ENCODE measurements at places on chromosomes 12 and 14.

- no peak for DNase-seq
Observed at GRCh38 chr12:100249941-100250340, 16.9 kb downstream of the DEPDC4 start.

GRCh38 chr12:104835317-104835716, 122.8 kb downstream of the SLC41A2 start:
- no peak for DNase-seq

DNA sequence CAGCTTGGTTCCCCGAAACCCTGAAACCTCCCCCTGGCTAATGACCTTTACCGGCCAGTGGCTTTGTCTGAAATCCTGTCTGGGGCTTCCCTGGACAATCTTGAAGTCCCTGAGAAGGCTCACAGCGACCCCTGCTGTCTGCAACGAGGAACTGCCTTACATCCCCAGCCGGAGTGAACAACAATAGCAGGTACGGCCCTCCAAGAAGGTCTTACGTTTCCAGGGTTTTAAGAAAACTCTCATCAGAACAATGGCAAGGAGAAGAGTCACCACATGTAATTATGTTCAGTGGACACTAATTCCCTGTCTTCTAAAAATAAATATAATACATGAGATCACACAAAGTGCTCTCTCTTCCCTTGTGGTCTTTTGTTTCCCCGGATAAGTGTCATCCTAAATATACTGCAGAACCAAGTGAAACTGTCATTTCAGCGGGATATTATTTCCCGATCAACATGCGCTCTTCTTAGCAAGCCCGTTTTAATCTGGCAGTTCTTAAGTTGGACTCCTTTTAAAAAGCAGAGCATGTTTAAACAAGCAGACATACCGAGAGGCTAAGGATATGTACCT, 53.3 kb downstream of the RBM19 start:
- DNase-seq = peak; percentile 17

GRCh38 chr14:102560458-102561261, 31.8 kb upstream of the RCOR1 start:
- DNase-seq = no peak

DNA sequence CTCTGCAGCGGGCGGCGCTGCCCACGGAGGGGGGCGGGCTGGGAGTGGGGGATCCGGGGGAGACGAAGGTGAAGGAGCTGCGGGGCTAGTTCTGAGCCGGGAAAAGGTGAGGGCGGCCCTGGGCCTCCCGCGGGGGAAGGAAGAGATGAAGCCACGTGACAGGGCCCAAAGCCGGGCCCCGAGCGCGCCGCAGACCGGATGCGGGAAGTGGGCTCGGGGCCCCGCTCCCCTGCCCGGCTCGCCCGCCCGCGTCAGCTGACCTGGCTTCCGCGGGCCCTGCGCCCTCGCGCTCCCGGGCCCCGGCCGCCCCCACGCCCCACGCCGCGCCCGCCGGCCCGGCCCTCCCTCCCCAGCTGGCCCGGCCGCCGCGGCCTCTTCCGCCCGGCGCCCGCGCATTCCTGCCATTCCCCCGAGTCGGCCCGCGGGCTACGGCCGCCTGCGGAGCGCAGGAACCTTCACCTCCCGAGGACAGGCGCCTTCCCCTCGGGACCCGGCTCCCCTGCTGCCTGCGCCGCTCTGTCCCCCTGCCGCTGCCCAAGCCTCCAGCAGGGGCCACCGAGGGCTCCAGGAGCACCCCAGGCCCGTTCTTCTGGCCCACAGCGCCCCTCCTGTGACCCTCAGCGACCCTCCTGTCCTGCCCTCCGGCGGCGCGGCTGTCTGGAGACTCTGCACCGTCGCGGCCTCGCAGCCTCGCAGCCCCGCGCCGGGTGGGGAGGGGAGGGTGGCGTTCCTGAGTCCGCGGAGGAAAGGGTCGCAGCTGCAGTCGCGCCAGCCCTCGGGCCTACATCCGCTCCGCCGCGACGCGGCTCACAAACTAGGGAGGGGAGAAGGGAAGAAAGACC, 20.4 kb downstream of the NINJ2 start:
- peak; percentile 42 for DNase-seq
